ENCODE measurements at places on chromosomes 4 and X.

GRCh38 chr4:147011411-147011810, 65.7 kb upstream of the TTC29 start:
- no peak for DNase-seq

GRCh38 chr4:7137326-7138200, 54.8 kb upstream of the SORCS2 start:
- no peak for DNase-seq

DNA sequence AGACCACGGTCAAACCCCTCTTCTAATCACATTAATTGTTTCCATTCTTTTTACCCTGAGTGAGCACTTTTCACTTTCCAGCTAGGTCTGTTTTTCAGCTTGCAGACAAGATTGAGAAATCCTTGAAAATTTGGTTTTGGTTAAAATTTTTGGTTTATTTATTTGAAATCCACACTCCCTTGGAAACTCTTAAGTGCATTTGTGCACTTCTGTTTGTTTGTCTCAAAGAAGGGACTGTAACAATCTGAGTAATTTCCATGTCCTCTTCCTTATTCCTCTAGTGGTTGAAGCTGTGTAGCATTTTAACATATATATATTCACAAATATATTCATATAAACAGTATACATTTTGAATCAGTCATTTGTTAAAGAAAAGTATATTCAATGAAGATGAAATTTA, 333.3 kb downstream of the ANK2 start:
- DNase-seq, result no peak

DNA sequence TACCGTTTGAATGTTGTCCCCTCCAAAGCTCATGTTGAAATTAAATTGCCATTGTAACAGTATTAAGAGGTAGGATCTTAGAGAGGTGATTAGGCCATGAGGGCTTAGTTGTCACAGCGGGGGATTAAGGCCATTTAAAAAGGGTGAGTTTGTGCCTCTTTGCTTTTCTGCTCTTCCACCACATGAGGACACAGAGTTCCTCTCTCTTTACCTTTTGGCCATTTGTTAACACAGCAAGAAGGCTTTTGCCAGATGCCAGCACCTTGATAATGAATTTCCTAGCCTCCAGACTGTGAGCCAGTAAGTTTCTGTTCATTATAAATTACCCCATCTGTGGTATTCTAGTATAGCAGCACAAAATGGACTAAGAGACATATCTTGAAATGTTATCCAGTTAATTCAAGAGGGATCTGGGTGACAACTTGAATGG, 7.8 kb upstream of the HERC3 start:
- no peak for DNase-seq

GRCh38 chr4:54272051-54272450, 43.0 kb downstream of the PDGFRA start:
- no peak for DNase-seq

DNA sequence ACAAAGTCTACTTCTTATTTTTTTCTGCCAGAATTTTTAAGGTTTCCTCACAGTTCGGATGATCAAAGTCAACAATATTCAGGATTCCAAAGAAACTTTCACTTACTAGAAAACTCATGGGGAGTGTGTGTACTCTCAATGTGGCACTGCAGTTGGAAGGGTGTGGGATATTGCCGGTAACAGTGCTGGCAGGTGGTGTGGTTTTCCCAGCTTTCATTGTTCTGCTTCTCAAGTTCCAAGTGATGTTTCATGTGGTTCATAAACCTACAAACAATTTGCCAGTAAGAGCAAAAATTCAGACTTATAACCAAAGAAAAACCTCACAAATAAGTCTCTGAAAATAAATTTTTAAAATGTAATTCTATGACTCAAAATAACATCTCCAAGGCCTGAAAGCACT, 39.8 kb downstream of the ZNF280C start:
- DNase-seq, result no peak

DNA sequence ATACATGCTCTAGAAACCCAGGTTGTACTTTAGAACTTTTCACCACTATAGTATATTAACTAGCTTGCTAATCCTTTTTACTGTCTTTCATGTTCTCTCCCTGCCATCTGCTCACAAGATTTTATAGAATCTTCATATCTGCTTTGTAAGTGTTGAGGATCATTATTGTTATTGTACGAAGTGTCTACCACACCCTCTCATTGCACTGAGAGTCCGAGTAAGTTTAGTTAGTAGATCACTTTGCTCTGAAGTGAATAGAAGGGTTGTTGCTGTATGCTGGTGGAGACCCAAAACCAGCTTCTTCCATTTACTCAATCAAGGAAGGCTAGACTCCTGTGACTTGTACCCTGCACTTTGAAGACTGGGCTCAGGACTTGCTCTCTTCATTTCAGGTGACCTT, 17.1 kb downstream of the GAB1 start:
- no peak for DNase-seq

DNA sequence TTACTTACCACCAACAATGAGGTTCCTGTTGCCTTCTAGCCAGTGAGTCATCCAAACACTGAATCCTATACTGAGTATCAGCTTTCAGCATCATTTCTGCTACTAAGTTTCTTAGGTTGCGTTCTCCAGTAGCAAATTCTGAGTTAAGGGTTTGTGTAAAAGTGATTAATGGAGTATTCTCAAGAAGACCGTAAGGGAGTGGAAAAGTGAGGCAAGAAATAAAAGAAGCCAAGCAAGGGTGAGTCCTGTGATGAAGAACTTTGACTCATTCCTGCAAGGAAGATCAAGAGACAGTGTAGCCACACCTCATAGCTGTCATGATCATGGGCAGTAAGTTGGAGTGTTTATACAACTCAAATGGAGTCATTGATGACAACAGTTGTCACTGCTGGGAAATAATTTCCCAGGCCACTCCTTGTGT, 446.2 kb downstream of the RAPGEF2 start:
- no peak for DNase-seq

DNA sequence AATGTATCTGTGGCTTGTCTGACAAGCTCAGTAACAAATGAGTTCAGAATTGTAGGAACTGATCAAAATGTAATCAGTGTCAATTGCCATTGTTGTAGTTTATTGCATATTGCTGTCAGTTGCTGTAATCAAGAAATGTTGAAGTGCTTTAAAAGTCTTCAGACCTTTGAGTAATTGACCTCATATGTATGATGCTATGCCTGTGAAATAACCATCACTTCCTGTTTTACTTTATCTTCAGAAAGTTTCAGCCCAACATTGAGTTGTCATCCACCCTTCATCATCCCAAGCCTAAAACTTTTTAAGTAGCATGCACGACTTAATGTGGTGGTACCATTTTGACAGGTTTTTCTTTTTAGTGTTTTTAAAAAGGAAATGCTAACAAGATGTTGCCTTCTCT, 212.4 kb downstream of the ARHGAP10 start:
- DNase-seq, result no peak

DNA sequence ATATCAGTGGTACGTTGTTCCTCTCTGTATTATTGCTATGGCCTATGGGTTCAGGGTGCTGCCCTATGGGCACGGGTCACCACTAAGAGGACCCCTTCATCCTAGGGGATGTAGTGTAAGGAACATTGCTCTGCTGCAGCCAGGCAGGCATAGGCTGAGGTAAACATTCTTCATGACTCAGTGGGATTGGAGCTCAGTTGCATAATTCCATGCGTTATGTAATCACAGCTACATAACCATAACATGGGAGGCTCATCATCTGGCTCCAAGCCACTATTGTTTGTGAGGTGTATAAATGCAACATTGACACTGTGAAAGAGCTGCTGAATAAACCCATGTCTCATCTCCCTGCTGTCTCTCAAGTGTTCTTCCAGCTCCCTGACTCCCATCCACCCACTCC, 375.2 kb downstream of the MAGEE1 start:
- DNase-seq, result no peak

Data from CD4-positive, alpha-beta T cell treated with Interleukin-1 beta for 1 hour (primary cell).